ENCODE measurements at places on chromosomes 6 and 20. TPM values are rescaled to one million over a fixed set of nuclear protein-coding genes. Genes with fewer than 3 reads are reported as not detected.

HLA-DPA1 gene
- total RNA-seq, result 13.3 TPM

GJA1 gene
- 0.09 TPM for total RNA-seq

DEFB124 gene
- total RNA-seq, result not detected

TMEM14A gene
- total RNA-seq, result 18.8 TPM

ACSS2 gene
- 35.1 TPM for total RNA-seq

COL21A1 gene
- not detected for total RNA-seq

LAMA5 gene
- total RNA-seq, result 0.72 TPM

GRM1 gene
- total RNA-seq, result not detected

SAMD10 gene
- total RNA-seq, result 30.7 TPM

GUCA1A gene
- total RNA-seq, result not detected

MAP7 gene
- 2.1 TPM for total RNA-seq

NXT1 gene
- 35.5 TPM for total RNA-seq

LSM14B gene
- 38.7 TPM for total RNA-seq

- no peak for DNase-seq
Measured at GRCh38 chr6:50864601-50865000, 45.9 kb downstream of the TFAP2B start.

- peak; percentile 19 for DNase-seq
Measured at GRCh38 chr20:478949-479429, 16.7 kb upstream of the TBC1D20 start.

- DNase-seq, result no peak
Measured at GRCh38 chr6:99369533-99369932, 20.1 kb upstream of the FAXC start.

DNA sequence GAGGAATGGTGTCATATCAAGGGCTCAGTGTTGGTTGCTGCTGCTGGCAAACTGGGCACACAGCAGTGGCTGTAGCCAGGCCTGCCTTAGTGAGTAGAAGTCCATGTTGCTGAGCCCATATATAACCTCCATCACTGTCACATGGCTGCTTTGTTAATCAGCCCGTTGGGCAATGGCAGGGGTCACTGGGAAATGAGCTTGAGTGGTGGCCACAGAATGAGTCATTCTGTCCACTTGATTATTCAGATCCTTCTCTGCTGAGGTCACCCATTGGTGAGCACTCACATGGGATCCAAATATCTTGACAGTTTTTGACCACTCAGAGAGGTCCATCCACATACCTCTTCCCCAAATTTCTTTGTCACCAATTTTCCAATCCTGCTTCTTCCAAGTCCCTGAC, 898.9 kb upstream of the EYS start:
- DNase-seq, result no peak

DNA sequence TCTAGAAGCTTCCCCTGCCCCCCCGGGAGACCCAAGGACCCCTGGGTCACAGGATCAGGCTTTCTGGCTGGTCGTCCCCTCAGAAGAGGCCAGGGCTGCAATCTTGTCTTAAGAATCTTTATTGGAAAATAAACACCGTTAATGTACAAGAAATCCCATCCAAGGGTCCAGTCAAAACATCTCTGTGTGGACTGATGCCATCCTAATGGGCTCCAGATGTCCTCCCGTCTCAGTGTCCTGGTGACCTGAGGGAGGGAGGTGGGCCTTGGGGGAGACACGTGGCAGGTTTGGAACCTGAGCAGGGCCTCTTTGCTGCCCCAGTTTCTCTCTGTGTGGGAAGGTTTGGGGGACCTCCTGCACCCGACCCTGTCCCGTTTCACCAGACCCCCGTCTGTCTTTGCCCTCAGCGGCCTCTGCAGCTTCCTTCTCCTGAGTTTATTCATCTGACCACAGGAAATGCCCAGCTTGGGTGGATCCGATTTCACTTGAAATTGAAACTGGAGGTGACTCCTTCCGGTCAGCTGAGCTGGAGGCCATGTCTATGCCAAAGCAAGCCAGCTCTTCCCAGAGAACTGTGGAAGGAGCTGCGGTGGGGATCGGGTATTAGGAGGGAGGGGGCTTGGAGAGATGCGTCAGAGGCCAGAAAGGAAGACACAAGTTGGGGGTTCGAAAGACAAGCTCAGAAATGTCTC, 75.1 kb downstream of the SLC2A10 start:
- no peak for DNase-seq

- no peak for DNase-seq
Measured at GRCh38 chr20:51397137-51397536, 145.4 kb downstream of the NFATC2 start.

- no peak for DNase-seq
Measured at GRCh38 chr6:77656999-77657764, 4.3 kb downstream of the MEI4 start.

DNA sequence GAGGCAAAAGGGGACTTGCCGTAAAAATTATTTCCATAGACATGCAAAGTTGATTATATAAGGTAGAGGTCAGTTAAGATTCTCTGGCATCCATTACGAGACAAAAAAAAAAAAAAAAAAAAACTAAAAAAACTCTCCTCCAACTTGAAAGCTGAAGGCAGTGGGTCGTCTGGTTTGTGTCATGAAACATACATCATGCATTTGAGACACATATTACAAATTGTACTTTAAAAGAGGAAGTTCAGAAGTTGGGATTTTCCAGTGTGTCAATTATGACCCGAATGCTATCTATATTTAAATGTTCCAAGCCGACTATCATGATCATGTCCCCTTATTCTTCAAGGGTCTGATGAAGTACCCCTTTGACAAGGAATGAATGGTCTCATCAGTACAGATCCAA, 125.1 kb downstream of the ZNF217 start:
- no peak for DNase-seq

- no peak for DNase-seq
Measured at GRCh38 chr20:23390091-23390774, 28.3 kb downstream of the GZF1 start.

DNA sequence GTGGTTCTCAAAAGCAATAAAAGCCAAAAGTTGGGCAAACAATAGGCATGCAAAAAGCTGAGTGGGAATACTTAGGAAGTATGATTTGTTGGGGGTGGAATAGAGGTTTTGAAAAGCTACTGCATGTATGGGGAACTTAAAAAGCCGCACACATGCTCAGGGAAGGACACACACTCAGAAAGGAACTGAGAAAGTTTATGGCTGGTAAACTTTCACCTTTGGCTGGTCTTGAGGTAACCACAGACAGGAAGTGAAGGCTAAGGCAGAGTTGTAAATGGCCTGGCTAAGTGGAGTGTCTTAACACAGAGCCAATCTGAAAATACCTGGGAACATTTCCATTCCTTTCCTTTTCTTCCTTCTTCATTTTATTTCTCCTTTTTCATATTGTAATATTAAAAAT, 134.5 kb upstream of the EXOC2 start:
- DNase-seq, result no peak

DNA sequence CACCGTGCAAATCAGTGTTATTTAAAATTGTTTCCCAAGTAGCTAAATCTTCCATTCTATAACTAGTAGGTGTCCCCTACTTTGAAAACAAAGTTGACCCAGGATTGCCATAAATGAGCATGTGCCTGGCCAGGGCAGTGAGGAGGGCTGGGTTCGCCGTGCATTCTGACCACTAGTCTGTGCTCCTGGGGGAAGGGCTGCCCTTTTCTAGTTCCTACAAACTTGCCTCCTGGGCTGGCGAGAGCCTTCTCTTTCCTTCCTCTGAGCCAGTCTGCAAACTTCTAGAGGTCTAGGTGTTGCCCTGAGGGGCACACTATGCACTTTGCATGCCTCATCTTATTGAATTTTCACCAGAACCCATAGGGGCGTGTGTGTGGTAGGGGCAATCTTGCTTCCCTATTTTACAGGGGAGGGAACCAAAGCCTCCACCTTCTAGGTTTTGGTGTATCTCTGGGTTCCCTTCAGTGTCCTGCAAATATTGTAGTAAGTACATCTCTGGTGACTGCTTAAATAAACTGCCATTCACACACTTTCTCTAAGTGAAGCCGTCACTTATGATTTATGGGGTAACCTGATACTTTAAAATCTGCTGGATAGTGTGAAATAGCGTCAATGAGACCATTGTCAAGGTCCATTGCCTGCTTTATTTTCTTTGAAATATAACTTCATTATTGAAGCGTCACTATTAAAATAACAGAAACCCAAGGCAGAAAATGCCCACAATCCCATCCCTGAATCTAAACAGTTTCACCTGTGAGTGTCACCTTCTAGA, 42.2 kb downstream of the CDH26 start:
- no peak for DNase-seq

GRCh38 chr6:7073821-7074525, 33.8 kb upstream of the RREB1 start:
- DNase-seq, result peak; percentile 87

GRCh38 chr6:131082335-131082734, 19.3 kb upstream of the EPB41L2 start:
- no peak for DNase-seq

DNA sequence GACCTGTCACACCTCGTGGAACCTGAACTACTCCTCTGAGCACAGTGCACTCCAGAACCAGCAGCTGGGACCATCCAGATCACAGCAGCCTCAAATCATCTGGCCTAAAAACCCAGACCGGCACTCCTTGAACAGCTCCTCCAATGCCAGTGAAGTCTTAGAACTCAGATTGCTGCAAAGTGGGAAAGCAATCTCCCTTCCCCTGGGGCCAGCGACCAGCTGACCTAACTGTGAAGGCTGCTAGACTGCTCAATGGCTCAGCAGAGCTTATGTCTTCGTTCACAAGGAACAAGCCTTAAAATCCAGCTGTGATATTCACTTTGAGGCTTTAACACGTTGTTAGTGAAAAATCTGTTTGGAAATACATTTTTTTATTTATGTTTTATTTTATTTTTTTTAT, 243.2 kb downstream of the ANKRD60 start:
- DNase-seq, result no peak

GRCh38 chr6:160070831-160071230, 50.8 kb upstream of the SLC22A1 start:
- DNase-seq, result no peak

GRCh38 chr6:161406646-161407045, 132.8 kb upstream of the AGPAT4 start:
- no peak for DNase-seq

- no peak for DNase-seq
Measured at GRCh38 chr6:72288592-72288991, 333.3 kb upstream of the KCNQ5 start.

DNA sequence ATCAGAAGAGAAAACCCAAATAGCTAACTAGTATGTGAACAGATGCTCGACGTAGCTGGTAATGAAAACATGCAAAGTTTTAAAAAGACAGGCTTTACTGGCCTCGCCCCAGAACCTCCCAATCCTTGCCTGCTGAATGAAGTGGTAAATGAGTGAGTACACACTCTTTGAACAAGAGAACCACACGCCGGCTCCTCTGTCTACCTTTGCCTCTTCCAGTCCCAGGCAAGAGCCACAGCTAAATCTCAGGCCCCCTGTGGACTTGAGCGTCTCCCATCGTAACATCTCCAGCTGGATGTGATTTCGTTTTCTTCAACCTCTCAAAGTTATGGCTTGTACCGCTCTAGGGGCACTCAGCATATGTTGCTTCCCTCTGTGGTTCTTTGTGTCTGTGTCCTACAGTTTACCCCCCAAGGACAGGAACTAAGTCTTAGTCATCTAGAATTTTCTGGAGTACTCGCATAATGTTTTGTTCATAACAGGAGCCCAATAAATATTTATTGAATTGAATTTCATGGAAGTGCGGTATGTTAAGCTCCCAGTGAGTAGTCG, 153.2 kb upstream of the TAB2 start:
- DNase-seq, result no peak

GRCh38 chr6:105504706-105505105, 101.8 kb upstream of the PREP start:
- no peak for DNase-seq

DNA sequence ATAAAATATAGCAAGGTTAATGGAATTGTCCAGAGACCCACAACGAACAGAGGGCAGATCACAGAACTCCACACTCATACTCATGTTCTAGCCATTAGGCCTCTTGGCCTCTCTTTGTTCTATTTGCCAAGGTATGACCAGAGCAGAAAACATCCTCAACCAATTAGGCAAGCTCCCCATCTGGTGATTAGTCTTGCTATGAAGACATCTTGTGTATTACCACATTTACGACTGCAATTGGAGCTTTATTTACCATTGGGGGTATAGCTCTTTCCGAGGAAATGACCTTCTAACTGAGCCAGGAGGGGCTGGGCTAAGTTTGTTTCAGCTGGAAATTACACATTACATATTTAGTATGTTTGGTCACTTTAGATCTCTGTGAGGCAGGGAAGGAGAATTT, 593.9 kb downstream of the CD109 start:
- no peak for DNase-seq

DNA sequence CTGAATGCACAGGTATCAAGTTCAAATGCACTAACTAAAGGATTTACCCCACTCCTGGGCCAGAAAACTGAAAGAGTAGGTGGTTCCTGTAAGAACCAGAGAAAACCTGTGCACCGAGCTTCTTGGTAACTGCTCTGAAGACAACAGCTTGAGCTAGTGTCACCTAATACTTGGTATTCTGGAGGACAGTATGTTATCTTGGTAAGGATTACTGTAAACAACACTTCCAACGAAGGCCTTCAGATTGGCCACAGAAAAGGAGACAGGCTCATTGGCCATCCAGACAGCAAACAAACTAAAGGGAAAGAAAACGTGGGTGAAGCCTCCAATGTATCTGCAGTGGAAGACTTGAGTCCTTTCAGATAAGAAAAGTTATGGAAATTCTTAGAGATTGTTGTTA, 61.5 kb downstream of the GMPR start:
- no peak for DNase-seq

- DNase-seq, result no peak
Measured at GRCh38 chr6:93307505-93308409, 111.6 kb downstream of the EPHA7 start.

DNA sequence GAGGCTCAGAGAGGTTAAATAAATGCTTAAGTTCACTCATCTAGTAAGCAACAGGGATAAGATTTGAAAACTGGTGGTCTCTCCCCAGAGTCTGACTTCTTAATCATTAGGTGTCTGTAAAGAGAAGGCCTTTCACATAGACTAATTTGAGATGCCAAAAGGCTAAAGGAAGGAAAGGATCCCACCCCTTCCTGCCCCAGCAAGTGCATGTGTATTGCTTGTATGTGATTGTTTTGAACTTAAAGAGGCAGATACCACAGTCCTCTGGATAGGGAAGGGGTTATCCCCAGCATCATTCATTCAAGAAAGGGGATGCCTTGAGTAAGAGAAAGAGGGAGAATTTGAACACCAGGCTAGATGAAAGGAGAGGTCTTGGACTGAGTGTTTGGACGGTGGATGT, 192.0 kb downstream of the OGFRL1 start:
- DNase-seq, result no peak

DNA sequence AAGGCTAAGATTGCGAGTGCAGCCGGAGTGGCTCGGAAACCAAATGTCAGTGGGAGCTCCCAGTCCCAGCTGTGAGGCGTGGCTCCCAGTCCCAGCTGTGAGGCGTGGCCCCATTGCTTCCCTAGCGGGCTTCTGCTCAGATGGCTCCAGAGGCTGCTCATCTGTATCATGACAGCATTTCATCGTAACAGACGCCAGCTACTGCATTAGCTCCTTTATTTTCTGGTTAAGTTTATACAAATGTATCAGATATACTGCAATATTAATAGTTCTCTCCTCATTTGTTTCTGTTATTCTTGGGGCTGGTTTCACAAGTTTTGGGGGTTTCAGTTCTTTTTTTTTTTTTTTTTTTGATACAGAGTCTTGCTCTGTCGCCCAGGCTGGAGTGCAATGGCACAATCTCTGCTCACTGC, 34.7 kb upstream of the TBXT start:
- DNase-seq, result no peak

GRCh38 chr6:147724454-147724853, 216.0 kb downstream of the SAMD5 start:
- DNase-seq, result no peak

GRCh38 chr6:122956376-122956775, 39.7 kb upstream of the CLVS2 start:
- no peak for DNase-seq

All from activated CD4-positive, alpha-beta T cell treated with anti-CD3 and anti-CD28 coated beads for 36 hours (primary cell).